T-helper 2 cell (primary cell): ENCODE measurements at places on chromosomes 11 and 22.

GRCh38 chr22:47456031-47456430 lies 693.6 kb downstream of the TBC1D22A start:
- no peak for DNase-seq

DNA sequence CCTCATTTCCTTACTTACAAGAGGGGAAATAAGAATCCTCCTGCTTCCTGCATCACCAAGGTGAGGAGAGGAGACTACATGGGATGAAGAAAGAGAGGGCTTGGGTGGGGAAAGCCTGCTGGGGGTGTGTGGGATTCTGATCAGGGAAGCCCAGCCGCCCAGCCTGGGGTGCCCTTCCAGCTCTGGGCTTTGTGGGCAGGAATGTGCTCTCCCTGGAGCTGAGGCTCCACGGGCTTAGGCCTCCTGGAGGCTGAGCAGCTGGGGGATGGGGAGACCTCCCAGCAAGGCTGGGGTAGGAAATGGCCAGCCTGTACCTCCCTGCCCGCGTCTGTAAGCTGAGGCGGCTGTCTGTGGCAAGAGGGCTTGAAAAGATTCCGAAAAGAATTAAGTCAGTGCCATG lies 206.1 kb downstream of the GRIK4 start:
- no peak for DNase-seq

- no peak for DNase-seq
These were observed 1.6 kb upstream of the PAX6 start for GRCh38 chr11:31812383-31813381.

GRCh38 chr22:30574095-30574981 lies at the start of gene GAL3ST1:
Gene GAL3ST1, minus strand, starts transcription at chr22:30574665. Its CDS starts 17,273 bp downstream, at chr22:30557392.
- DNase-seq = no peak

DNA sequence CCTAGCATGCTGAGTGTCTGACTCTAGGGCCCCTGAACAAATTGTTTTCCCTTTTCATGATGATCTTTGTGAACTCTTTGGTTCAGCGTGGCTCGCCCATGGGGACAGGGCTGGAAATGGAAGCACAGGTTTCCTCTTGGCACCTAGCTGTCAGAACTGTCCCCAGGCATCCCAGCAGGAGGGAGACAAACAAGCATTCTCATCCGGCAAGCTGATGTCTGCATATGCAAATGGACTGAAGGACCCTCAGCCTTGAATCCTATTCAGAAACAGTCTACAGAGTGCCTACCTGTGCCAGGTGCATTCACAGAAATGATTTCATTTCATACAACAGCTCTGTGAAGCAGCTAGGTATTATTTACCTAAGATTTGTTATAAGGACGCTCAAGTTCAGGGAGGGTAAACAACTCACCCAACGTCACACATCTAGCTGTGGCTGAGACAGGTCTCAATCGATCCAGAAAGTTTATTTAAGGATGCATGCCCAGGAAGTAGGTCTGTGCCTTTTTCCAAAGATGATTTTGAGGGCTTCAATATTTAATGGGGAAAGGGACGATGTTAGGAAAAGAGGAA lies 176.4 kb downstream of the KIRREL3 start:
- DNase-seq = no peak

- no peak for DNase-seq
These were observed 17.6 kb upstream of the NRGN start for GRCh38 chr11:124722176-124722575.

GRCh38 chr11:38476808-38477575 lies 1879.0 kb upstream of the RAG2 start:
- DNase-seq = no peak

DNA sequence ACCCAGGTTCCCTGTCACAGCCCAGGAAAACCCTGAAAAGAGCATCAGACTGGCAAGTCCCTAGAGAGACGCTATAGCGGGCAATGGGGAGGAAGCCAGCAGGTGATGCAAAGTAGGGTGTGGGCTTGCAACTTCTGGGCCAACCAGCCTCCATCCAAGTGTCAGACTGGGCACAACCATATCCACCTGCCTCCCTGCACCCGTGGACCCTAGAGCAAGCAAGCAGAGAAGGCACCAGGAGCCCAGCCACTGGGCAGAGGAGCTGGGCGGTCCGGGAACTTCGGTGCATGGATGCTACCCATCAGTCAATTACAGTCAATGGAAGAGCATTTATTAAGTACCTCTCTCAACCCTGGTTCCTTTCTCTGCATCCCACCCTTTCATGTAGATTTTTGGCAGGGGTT lies 2.8 kb downstream of the NECTIN1 start:
- no peak for DNase-seq

DNA sequence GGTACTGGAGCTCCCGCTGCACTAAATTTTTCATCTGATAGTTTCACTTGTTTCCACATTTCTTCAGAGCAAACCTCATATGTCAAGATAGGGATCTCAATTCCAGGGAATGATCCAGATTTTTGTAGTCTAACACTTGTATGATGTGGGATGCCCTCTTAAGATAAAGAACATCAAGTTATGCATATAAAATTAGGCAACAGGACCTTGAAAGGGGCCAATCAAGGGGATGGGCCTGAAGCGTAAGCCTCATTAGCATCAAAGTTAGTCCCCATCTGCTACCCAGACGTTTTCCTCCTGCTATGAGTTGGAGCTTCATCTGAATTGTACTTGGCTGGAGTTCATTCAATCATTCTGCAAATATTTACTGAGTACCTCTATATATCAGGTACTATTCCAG lies 17.5 kb downstream of the PDGFD start:
- DNase-seq = no peak

- DNase-seq = no peak
These were observed 13.8 kb downstream of the USP2 start for GRCh38 chr11:119367661-119368120.

DNA sequence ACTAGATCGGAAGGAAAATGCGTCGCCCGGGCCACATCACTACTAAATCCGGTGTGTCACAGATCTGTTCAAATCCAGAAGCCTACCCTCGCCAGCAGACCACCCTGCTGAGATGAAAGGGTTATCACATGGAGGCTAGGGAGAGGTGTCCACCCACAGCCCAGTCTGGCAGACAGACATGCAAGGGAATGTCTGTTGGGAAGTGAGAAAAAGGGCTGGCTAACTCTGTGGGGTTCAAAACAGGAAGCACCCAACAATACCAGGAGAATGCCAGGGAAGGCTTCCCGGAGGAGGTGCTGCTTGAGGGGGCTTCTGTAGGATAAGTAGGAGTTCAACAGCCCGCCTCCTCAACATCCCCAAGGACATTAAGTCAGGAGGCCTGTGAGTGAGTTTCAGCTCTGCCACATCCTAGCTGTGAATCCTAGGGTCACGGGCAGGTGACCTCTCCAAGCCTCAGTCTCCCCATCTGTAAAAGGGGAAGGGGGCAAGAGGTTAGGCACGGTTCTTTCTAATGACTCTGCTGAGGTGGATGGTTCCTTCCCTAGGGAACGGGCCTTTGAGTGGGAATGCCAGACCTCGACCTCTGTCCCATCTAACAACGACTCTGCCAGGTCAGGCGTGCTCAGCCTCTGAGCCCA lies 1.1 kb downstream of the TPST2 start:
- DNase-seq = no peak

DNA sequence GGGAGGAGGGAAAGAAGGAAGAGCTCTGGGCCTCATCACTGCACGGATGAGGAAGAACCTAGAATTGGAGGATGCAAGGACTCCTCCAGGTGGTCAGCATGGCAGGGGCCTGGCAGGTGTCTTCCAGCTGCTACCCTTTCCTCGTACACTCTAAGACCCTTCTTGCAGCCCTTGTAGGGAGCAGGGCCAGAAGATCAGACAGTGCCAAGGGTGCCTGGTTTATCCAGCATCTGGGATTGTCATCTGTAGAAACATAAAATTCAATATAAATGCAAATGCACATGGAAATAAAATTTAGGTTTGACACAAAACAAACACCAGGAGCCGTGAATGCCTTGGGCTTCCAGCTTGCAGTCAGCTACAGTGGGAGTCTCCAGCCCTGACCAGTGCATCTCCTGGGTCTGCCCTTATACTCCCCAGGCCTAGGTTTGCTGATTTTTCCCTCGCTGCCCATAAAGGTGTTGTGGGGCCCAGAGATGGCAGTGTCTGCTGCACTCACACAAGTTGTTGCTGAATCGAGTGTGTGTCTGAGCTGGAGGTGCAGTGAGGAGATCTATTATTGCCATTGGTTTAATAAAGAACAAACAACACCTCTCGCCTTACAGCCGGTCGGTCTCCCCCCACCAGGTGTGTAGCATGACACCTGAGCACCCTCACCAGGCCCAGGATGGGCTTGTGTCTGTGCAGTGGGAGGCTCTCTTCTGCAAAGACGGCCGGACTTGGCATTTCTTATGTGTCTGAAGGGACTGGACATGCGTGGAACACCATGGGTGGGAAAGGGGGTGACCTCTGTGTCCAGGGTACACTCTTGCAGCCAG lies 87.1 kb downstream of the BCR start:
- no peak for DNase-seq

GRCh38 chr11:43557553-43558110 lies 122.9 kb upstream of the HSD17B12 start:
- DNase-seq = no peak

DNA sequence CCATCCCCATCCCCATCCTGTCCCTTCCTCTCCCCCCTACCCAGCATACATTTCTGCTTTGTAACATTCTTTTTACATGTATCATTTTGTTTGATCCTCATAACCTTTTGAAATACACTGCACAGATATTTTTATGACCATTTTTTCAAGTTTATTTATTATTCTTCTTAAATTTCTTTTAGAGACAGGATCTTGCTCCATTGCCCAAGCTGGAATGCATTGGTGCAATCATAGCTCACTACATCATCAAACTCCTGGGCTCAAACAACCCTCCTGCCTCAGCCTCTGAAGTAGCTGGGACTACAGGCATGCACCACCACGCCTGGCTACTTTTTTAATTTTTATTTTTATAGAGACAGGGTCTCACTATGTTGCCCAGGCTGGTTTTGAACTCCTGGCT lies 99.4 kb upstream of the AKIP1 start:
- no peak for DNase-seq

- DNase-seq = no peak
These were observed 156.9 kb downstream of the NCAM1 start for GRCh38 chr11:113118104-113118503.

DNA sequence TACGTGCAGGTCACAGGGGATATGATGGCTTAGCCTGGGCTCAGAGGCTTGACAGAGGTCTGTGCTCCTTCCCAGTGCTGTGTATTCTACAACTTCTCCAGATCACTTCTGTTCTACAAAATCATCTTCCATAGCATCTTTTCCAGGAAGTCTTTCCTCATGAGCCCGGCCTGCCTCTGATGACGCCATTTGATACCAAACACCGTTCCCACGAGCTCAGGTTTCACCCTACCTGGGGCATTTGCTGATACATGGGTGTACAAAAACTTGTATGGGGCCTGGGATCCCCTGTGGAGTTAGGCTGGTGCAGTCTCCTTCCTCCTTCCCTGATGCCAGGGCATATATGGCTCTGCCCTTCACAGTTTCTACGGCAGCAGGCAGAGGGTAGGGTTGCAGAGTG lies 78.7 kb downstream of the NECTIN1 start:
- DNase-seq = no peak

- DNase-seq = no peak
These were observed 67.2 kb downstream of the SPATA19 start for GRCh38 chr11:133778161-133778560.

GRCh38 chr11:109644152-109644551 lies 222.2 kb downstream of the C11orf87 start:
- no peak for DNase-seq

DNA sequence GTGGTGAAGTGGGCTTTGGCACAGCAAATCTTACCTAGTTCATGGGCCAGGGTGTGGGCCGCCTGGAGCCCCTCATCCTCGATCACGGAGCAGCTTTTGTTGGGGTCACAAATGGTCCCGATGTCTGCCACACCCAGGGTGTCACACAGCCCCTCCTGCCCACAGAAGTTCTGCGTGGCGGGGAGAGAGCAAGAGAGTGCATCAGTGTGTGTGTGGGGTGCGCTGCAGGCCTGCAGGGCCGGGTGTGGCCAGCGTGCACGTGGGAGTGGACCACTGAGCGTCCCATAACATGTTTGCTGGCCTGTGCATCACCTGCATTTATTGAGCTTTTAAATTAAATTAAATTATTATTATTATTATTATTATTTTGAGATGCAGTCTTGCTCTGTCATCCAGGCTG lies 11.5 kb downstream of the ADAMTS8 start:
- DNase-seq = no peak

GRCh38 chr11:67271541-67272284 lies 5.4 kb downstream of the GRK2 start:
- peak; percentile 37 for DNase-seq

DNA sequence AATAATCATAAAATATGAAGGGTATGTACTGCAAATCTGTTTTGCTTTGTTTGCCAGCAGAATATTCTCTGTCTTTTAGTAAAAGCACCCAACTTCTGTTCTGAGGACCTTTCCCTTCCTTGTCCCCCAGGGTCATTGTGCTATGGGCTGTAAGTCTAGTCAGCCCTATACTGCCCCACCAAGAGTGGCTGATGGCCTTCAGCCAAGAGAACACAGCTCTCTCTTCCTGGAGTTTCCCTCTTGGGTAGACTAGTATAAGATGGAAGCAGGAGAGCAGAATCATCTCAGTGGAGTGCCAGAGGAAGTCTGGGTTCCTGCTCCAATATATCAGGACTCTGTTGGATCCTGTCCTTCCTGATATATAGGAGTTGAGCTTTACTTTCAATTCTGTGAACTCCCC lies 29.0 kb downstream of the MMP13 start:
- no peak for DNase-seq

GRCh38 chr22:34943830-34944229 lies 122.1 kb upstream of the ISX start:
- DNase-seq = no peak

GRCh38 chr11:92886243-92886905 lies 83.1 kb upstream of the MTNR1B start:
- no peak for DNase-seq

DNA sequence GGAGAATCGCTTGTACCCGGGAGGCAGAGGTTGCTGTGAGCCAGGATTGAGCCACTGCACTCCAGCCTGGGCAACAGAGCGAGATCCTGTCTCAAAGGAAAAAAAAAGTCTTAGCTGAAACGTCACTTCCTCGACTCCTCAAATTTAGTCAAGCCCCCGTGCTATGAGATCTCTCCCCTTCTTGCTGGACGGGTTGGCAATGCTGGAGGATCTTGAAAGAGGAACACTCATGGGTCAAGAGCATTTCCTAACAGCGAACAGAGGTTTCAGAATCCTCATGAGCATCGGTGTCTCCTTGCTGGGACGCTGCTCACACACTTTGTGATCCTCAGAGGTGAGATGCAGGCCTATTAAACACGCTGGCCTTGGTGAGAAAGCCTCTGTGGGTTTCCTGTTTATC lies 35.9 kb downstream of the APOL3 start:
- no peak for DNase-seq

DNA sequence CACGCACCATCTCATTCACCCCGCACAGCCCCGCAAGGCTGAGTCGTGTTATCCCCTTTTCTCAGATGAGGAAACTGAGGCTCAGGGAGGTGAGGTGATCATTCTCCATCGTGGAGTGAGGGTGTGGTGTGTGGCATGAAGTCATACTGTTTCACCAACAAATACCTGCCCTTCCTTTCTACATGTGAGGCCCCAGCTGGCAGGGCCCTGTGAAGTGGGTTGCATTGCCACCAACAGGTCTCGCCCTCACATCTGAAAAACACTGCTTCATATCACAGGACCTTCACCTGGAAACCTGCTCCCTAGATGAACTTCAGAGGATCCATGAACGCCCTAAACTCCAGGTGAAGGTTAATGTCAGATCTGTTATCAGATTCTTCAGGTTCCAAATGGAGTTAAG lies 4.3 kb downstream of the SSTR3 start:
- DNase-seq = no peak
